Ureter (tissue), 1 donor: ENCODE measurements at places on chromosomes 2 and 18. TPM values are rescaled to one million over a fixed set of nuclear protein-coding genes. Genes with fewer than 3 reads are reported as not detected.
A peak's percentile ranks its signal among the peaks of the same experiment; 100 is the strongest.

The SAG gene
- total RNA-seq = not detected

The SNX17 gene
- total RNA-seq = 102 TPM

The ATP8B1 gene
- 171 TPM for total RNA-seq

The ZSWIM2 gene
- total RNA-seq = not detected

The LYG1 gene
- 0.39 TPM for total RNA-seq

The MSTN gene
- total RNA-seq = 0.26 TPM

The BCL2 gene
- total RNA-seq = 13.3 TPM

The NPAS2 gene
- total RNA-seq = 102 TPM

The CDCA7 gene
- total RNA-seq = 5.5 TPM

DNA sequence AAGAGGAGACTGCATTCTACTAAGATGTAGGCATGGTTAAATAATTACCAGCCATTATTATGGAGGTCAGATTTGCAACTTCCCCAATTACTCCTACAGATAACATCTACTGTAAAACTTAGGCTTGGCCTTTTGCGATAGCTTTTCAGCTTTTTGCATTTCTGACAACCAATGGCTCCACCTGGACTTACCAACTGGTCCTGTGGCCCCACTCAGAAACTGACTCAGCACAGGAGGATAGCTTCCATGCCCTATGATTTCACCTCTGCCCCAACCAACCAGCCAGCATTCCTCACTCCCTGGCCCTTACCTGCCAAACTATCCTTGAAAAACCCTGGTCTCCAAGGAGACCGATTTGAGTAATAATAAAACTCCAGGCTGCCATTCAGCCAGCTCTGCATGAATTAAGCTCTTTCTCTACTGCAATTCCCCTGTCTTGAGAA is 28.2 kb downstream of the TUBB6 start:
- no peak for DNase-seq

DNA sequence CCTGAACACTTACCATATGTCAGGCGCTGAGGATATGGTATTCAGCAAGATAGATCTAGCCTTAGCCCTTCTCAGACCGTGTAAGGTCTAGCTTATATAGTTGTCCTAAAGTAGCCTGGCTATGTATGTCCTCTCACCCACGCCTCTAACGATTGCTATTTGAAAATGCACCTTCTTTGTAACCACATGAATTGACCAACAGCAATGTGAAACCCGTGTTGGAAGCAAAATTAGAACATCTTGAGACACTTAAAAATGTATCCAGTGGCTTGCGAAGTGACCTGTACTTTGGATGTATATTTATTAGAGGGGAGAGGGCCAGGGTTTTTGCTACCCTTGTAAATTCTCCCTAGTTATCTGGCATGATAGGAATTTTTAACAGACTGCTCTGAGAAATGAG is 860.0 kb upstream of the ZEB2 start:
- no peak for DNase-seq

- DNase-seq = no peak
Observed at GRCh38 chr2:234494361-234495250, 2.3 kb downstream of the ARL4C start.

DNA sequence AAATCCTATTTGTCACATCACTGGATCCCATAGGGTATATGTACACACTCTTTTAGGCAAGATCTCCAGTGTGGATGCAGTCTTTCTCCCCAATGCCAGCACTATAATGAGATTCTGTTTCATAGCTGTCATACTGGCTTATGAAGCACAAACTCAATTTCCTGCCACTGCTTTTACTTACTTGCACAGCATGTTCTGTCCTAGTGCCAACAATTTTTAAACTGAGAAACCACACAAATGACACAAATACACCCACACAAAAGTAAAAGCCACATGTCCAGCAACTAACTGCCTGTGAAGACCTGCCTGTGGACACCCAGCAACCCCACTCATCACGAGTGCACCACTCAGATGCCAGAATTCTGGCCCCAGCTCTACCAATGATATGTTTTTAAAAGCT is 29.6 kb upstream of the RNU4ATAC start:
- DNase-seq = no peak

DNA sequence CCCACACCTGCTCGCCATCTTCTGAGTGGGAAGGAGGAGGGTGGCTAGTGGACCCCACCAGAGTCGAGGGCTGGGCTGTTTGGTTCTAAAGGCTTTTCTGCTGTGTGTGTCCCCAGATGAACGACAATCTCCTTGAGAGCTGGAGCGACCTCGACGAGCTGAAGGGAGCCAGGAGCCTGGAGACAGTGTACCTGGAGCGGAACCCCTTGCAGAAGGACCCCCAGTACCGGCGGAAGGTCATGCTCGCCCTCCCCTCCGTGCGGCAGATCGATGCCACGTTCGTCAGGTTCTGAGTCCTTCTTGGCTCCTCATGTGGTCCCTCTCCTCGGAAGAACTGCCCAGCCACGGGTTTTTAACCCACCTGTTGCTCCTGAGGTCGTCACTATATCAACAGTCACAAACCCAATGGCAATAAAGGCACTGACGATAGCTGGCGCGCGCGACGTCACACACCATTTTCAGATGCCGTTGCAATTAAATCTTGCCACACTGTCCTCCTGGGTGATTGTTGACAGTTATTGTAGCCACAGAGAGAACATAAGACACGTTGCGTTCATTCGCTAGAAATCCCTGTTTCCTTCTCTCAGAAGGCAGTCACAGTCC is 5.8 kb upstream of the ANO7 start:
- DNase-seq = no peak

DNA sequence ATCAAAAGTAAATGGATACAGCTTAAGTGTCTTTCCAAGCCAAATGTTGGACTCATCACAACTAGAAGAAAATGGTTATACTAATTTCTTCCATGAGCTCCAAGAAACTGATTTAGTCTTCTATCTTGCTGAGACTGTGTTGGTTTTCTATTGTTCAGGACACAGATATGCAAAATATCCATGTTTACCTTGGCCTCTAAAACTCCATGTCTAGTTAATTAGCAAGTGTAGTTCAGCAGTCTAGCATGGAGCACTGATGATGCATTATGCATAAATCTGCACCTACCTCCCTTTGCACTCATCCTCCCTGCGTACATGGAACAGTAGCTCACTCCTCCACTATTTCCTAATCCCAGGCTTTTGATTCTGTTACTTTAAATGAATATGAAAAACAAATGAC is 731.4 kb upstream of the CHAC2 start:
- no peak for DNase-seq

GRCh38 chr2:236795861-236796219 is 226.2 kb downstream of the ACKR3 start:
- no peak for DNase-seq

DNA sequence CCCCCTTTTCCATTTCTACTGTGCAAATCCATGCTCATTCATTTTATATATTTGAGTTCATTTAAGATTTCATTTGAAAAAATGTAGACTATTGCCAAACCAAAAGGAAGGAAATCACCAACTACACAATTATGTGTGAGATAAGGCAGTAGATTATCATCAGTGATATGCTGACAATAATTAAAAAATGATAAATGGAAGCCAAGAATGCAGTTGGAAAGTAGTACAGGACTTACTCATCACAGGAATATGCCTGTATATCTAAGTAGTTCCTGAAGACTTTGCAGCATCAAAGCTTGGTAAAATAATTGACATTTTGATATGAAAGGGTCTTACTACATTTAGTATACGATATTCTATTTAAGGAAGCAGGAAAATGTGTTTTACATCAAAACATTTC is 166.1 kb upstream of the OTX1 start:
- no peak for DNase-seq

GRCh38 chr18:25019931-25020330 is 332.0 kb downstream of the ZNF521 start:
- DNase-seq = no peak

- DNase-seq = no peak
Observed at GRCh38 chr2:64524604-64525316, 632 bp downstream of the AFTPH start.

GRCh38 chr2:54881759-54882158 is 158.3 kb downstream of the EML6 start:
- no peak for DNase-seq

DNA sequence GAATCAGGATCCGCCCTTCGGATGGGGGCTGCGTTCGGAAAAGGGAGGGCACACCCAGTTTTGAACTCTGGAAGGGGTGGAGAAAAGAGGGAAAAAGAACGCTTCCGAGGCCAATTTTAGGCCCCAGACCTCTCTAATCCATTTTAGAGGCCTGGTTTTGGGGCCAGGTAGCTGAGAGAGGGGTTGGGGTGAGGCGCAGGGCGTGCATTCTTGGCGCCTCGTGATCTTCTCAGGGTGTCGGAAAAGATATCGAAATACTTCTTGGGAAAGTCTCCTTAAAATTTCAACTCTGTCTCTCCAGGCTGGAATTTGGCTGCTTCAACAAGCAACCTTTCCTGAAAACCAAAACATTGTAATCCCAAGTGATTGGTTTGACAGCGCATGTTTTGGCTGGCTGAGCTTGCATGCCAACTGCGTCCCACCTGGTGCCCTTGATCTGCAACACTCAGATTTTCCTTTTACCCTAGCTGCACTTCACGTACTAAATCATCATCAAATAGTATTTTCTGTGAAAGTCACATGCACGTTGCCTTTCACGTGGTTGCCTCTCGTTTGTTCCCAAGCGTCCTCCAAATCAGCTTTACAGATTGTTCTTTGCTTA is 864 bp upstream of the XPO1 start:
- peak; percentile 48 for DNase-seq

GRCh38 chr2:182545420-182546167 is 118.8 kb upstream of the PDE1A start:
- DNase-seq = no peak

DNA sequence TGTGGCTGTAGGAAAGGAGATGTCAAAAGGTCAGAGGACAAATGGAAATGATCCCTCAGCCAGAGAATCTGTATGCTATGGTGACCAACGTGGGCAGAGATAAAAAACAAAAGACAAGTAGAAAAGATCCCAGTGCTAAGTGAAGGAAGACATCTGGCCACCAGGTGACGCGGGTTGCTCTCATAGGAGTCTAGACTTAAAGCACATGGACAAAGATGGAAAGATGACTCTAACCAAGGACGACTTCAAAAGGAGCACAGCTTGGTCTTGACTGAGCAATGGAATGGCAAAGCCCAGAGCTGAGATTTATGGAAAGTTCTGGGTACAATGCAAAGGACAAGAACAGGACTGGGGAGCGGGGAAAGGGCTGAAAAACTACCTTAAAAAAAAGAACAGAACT is 96.8 kb downstream of the CLIP4 start:
- no peak for DNase-seq

GRCh38 chr2:186486651-186487647 is 889 bp downstream of the ZC3H15 start:
- DNase-seq = no peak

DNA sequence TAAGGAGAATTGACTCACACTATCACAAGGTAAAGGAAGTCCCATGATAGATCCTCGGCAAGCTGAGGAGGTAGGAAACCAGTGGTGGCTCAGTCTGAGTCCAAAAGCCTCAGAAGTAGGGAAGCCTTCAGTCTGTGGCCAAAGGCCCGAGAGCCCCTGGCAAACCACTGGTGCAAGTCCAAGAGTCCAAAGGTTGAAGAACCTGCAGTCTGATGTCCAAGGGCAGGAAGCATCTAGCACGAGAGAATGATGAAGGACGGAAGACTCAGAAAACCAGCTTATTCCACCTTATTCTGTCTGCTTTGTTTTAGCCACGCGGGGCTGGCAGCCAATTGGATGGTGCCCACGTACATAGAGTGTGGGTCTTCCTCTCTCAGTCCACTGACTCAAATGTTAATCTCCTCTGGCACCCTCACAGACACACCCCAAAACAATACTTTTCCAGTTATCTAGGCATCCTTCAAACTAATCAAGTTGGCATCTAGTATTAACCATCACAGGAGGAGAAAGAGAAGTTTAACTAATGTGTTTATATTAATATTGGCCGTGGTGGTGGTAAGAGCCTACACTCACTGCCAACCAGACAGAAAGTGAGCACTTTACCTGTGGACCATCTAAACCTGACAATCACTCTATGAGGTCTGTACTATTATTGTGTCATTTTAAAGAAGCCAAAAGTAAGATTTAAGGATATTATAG is 8.1 kb upstream of the TRIB2 start:
- DNase-seq = no peak

DNA sequence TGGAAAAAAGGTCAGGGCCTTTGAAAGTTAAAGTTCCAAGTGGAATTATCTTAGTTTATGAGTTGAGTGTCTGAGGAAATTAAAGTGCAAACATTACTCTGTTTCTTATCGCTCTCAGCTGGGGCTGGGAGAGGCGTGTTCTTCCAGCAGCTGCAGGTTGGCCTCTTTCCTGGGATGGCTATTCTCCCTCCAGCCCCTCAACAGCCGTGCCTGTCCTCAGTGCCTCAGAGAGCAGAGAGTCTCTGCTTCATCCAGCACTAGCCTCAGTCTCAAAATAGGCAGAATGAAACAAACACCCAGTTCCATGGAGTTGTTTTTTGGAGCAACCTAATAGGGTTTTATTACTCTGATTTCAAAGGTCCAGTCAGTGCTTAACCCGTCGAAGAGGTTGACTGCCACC is 298.1 kb downstream of the GALR1 start:
- DNase-seq = no peak

- no peak for DNase-seq
Observed at GRCh38 chr2:143824791-143825190, 695.1 kb downstream of the ZEB2 start.

GRCh38 chr2:35220461-35220860 is 1135.1 kb upstream of the CRIM1 start:
- no peak for DNase-seq

- DNase-seq = no peak
Observed at GRCh38 chr2:201608021-201608420, 35.3 kb downstream of the TMEM237 start.

GRCh38 chr2:226794751-226795171 is 4.9 kb downstream of the IRS1 start:
- DNase-seq = no peak

DNA sequence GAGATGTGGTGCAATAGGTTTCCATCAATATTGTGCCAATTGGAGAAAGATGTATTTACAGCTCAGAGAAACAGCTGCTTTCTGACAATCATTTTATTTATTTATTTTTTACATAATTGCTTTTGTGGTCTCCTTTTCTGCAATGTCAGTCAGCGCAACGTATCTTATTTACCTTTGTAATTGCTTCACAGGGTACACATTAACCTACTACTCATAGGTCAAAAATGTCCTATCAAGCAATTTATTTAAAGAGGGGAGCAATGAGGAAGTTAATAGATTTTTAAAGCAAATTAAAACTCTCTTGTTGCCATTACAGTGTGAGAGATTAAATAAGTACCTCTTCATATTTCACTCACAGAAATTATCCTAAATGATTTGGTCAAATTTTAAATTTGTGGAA is 291.0 kb downstream of the CALCRL start:
- no peak for DNase-seq

- DNase-seq = no peak
Observed at GRCh38 chr2:1736997-1737480, 7.3 kb downstream of the PXDN start.

DNA sequence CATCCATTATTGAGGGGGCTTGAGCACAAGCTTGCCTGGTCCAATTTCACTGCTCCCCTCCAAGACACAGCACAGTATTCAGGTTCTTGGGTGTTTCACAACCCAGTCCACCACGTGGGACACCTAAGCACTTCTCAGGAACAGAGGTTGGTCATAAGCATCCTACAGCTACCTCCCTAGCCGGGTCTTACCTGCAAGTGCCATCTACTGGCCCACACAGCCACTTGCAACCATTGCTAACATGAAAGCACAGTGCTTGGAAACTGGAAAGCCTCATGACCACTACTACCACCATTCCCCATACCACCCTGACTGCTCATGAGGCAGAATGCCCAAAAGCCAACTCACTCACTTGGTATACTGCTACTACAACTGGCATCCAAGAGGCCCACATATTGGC is 105.7 kb upstream of the RPRM start:
- DNase-seq = no peak

- no peak for DNase-seq
Observed at GRCh38 chr18:53799134-53799533, 425.3 kb downstream of the MBD2 start.
